ENCODE measurements at places on chromosomes 6 and 20.
A peak's percentile ranks its signal among the peaks of the same experiment; 100 is the strongest.

GRCh38 chr6:24472181-24472580, 17.2 kb downstream of the GPLD1 start:
- DNase-seq = no peak

DNA sequence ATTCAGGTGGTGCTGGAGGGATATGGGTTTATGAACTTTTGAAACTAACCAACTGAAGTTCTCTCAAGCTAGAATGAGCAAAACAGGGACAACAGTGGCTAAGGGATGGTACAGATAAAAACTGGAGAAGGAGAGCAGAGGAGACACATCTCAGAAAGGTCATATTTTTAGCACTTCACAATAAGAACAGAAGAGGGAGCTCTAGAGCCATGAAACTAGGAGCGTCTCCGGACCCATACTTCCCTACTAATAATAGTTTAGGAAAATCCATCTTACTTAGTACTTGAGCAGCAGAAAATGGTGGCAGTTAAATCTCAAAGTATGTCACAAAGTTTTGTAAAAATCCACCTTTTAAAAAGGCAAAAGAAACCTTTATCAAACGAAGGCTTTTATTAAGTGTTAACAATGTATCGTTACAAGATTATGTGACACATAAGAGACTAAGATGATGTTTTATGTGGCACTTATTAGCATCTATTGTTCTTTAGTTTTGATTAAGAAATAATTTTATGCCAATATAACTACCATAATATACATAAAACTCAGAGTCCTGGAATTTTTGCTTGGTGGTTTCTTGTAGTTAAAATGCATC, 278.6 kb downstream of the TBC1D32 start:
- DNase-seq = peak; percentile 2

DNA sequence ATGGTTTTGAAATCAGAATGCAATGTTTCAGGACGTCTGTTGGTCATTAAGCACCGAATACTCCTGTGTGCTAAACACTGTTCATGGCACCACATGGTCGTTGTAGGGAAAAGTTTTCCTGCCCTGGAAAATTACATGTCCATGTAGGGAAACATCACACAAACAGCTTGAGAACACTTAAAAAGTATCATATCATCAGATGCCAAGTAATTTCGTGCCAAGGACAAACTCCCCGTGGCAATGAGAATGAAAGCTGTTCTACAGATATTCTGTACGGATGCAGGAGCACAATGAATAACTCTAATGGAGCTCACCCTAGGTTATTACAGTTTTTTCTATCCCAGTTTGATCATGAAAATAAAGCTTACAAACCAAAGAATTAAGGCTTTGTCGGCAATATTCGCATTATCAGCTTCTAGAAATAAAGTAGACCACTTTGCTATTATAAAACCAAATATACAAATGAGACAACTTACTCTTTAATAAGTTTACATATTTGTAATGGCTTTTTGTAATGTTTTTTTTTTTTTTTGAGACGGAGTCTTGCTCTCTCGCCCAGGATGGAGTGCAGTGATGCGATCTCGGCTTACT, 4.6 kb upstream of the DST start:
- no peak for DNase-seq

- DNase-seq = no peak
These were observed 181.0 kb downstream of the ZMYND8 start for GRCh38 chr20:47175493-47175892.

GRCh38 chr20:51097351-51098120, 74.6 kb upstream of the KCNG1 start:
- DNase-seq = no peak
